Suppressor macrophage (primary cell): ENCODE measurements at places on chromosomes 13 and 19.
A peak's percentile ranks its signal among the peaks of the same experiment; 100 is the strongest.

DNA sequence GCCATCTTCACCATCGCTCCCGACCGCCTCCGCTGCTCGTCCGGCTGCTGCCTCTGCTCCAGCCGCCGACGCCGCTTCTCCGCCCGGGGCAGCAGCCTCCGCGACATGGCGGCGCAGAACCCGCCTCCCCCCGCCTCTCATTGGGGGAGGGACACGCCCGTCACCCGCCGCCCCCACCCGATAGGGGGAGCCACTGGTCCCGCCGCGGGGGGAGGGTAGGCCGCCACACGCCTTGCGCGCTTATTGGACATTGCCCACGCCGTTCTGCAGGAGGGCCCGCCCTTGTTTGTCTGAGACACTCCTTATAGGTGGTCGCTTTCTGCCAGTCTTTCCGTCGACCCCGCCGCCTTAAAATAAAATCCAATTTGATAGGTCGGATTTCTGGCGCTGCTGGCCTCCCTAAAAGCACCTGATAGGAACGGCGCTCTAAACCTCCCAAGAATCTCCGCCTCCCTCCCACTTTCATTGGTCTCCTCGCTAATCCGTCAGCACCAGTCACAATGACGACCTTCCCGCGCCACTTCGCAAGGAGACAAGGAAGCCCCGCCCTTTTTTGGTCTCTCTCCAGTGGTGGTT, at the start of gene HNRNPL:
TSS of gene HNRNPL (minus strand) at position 127 of the 576 bp plus-strand sequence. CDS start at position 107, 20 bp downstream.
- peak; percentile 100 for DNase-seq

- no peak for DNase-seq
These were observed 315.7 kb downstream of the FGF9 start for GRCh38 chr13:21986602-21987001.

DNA sequence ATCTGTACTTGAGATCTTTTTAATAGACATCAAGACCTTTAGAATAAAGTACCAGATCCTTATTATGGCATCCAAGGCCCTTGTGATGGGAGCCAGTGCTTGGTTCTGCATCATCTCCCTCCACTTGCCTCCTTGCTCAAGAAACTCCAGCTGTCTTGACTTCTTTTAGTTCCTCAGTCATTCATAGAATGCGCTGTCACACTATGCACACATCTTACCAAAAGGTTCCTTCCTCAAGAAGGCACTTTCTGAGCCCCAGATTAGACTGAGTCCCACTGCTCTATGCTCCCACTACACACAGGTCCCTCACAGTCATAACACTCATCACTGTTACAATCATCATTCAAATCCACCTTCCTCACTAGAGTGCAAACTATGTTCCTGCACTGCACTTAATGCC, 57.8 kb upstream of the ITM2B start:
- no peak for DNase-seq

DNA sequence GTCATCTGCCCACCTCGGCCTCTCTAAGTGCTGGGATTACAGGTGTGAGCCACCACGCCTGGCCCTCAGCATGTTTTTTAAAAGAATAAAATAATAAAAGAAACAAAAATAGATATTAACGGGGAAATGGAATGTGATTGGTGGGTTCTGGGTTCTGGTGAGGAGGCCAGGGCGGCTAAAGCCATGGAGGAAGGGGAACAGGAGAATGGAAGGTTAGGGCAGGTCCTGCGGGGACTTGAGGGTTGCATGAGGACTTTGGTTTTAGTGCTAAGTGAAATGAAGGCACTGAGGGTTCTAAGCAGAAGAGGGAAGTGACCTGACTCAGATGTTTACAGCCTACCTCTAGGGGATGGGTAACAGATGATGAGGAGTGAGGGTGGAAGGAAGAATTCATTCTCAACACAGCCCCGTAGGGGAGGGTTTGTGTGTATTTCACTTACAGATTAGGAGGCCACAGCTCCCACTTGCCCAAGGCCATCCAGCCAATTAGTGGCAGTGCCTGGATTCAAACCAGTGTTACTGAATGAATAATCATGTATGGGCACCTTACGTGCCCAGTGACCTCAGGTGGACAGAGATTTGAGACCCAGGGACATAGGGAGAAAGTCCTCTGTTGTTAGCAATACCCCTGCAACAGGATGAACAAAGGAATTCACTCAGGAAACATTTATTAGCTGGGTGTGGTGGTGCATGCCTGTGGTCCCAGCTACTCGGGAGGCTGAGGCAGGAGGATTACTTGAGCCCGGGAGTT, 6.7 kb upstream of the MRPL4 start:
- no peak for DNase-seq

GRCh38 chr19:4140237-4140711, 13.2 kb upstream of the CREB3L3 start:
- peak; percentile 68 for DNase-seq

GRCh38 chr19:18408053-18408476, 10.6 kb upstream of the LRRC25 start:
- peak; percentile 83 for DNase-seq

- peak; percentile 52 for DNase-seq
These were observed 59.9 kb downstream of the TBC1D4 start for GRCh38 chr13:75422028-75422427.

DNA sequence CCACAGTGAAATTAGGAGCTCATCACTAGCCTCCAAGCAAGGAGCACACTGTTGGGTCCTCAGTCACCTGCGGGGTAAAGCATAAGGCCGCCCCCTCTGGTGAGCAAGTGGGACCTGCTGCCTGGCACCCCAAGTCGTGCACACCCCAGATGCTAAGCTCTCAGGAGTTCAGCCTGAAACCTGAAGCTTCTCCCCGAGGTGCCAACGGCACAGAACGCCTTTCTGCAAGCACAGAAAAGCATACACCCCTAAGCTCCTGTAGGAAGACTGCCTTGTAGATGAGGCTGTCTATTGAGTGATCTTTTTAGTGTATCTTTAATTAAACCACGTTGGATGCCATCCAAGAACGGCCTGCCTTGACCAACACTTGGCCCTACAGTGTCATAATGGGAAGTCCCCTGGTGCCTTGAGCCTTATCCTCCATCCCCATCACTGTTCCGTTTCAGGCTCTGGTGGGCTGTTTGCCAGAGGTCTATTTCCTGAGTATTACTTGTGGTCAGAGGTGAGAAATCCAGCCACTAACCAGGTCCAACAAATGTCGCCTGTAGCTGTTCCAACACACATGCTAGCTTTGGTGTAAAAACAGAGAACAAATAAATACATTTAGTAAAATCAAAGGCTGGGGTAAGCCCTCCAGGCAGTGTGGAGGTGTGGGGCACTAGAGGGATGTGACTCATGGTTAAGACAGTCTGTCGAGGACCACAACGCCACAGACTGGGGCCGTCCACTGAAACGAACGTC, 44.8 kb downstream of the C13orf42 start:
- peak; percentile 49 for DNase-seq

DNA sequence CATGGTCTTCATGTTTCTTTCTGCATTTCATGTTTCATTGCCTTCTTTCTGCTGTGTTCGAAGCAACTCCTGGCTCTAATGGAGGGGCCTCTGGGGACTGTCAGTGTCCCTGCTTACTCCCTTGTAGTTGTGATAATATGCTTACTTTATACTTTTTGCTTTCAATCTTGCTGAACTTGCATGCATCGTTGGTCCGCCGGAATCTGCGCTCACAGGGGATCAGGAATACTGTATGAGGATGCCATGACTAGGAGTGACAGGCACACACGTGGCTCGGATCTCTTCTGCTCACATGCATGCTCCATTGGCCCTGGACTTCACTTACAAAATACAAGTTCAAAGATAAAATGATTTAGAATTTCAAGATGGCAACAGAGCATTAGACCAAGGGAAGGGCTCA, 108.8 kb downstream of the SIPA1L3 start:
- DNase-seq: no peak

GRCh38 chr19:10289167-10289835, 451 bp upstream of the ICAM5 start:
- peak; percentile 74 for DNase-seq

DNA sequence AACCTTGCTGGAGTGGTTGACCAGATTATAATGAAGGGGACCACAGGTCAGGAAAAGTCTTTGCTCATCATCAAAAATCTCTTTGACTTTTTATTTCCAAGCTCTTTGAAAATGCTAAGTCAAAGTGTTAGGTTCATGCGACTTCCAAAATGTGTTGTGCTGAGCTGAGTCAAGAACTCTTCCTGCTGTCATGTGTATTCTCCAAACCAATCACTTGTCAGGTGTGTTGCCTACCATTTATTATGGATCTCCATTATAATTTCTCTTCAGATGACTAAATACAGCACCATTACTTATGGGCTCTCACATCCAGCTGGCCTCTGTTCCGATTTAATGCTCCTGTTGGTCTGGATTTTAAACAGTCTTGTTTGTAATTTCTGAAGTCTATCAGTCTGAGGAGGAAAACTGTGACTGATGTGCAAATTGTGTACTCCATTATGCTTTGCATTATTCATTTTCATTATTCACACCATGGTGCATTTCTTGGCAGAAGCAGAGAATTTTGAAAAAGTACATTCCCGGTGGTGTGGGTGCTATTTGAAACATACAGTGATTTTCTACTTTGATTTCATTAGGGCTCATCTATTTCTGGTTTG, 562.5 kb downstream of the LMO7 start:
- DNase-seq: no peak

- no peak for DNase-seq
These were observed 84.3 kb downstream of the NUFIP1 start for GRCh38 chr13:44904967-44905366.

DNA sequence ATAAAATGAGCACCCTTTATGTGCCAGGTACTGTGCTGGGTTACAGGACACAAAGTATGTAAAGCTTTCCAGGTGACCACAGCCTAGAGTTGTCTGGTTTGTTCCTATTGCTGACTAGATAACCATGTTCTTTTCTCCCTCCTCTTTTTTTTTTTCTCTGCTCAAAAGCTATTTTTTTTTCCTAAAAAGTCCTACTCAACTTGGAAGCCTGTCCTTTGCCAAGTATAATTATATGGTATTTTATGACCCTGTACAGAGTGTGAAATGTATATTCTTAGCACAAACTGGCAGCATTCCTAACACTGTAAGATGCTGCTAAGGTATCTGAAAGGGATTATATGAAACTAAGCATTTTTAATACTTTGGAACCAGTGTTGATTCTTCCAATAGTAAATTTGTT, 171.0 kb downstream of the GPC6 start:
- DNase-seq: no peak

DNA sequence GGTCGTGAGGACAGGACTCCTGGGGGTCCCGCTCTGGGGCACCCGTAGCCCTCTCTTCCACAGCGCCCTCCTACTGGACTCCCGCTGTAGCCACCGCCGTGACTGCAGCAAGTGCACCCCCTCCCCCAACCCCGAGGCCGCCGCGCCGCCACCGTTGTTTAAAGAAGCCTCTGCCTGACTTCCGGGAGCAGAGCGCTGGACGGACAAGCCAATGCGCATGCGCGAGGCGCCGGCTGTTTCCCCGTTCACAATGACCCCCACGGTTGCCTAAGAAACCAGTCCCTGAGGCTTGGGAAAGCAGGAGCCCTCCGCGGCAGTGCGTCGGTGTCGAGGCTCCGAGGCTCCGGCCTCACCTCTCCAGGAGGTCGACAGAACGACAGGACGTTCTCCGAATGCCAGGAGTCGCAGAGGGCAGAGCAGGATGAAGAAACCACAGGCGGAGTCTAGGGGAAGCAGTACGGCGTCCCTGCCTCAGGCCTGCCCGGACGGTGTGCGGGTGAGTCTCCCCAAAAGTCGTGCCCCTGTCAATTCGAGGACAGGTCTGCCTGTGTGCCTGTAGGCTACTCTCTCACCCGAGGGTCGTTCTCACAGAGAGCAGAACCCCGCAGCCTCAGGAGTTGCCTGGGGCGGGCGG, 70.5 kb upstream of the ZNF420 start:
- peak; percentile 58 for DNase-seq

GRCh38 chr19:8611877-8612806, 1.6 kb upstream of the ADAMTS10 start:
- DNase-seq: no peak

GRCh38 chr19:50191216-50191615, 12.2 kb upstream of the MYH14 start:
- DNase-seq: no peak

DNA sequence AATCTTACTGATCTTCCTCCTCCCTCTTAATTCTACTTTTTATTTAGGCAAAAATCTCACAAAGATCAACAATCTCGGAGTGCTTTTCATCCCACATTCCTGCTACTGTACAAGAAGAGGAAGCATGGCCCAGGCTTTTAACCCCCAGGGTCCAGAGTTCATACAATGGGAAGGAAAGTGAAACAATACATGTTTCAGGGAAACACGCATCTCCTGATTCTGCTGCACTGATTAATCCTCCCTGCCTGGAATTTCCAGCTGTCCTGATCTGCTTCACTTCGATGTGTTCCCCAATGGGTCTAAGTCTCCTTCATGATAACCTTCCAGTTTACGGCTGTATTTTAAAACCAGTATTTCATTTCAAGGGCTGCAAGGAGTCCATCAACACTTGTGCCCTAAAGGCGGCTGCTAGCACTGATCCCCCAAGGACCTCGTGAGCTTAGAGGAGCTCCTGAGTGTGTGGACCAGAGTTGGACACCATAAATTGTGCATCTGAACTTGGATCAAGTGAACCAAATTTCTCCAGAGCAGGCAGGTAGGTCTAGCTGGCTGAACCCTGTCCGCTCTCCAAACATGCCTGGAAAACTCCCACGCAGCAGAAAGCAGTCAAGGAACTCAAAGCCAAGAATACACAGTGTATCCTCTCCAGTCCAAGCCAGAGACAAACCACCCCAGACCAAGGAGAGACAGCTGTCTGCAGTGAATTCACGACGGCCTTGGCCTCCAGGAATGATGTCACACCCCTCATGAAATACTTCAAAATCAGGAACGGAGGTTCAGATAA, 44.3 kb downstream of the COL4A1 start:
- no peak for DNase-seq

- DNase-seq: no peak
These were observed 41.0 kb downstream of the RASL11A start for GRCh38 chr13:27311518-27312210.

GRCh38 chr19:35267818-35268535, 785 bp upstream of the USF2 start:
- peak; percentile 87 for DNase-seq

DNA sequence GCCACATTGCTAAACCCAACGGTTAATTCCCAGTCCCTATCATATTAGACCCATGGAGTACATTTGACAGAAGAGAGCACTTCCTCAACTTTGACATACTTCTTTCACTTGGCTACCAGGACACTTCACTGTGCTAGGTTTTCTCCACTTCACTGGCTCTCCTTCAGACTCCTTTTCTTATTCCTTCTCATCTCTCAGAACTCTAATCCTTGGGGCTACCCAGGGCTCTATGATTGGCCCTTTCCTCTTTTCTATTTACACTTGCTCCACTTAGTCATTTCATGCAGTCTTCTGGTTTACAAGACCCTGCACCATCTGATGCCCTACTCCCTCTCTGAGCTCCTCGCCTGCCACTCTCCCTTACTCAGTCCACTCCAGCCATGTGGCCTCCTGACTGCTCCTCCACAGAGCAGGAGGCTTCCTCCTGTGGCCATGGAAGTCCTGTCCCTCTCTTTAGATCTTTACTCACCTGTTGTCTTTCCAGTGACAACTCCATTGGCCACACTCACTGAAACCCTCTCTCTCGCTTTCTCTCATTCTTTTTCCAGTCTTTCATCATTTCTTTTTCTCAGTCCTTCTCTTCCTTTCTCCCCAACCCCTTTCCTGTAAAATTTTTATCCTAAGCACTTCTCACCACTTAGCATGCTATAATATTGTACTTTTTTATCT, 90.4 kb downstream of the TBC1D4 start:
- no peak for DNase-seq

GRCh38 chr13:52665325-52665724, 12.7 kb downstream of the SUGT1 start:
- DNase-seq: peak; percentile 49

GRCh38 chr13:70784207-70784989, 676.1 kb upstream of the KLHL1 start:
- no peak for DNase-seq

GRCh38 chr13:51523082-51523518, 61.2 kb upstream of the WDFY2 start:
- DNase-seq: peak; percentile 67

GRCh38 chr19:13040232-13040947, 45.1 kb downstream of the NFIX start:
- DNase-seq: no peak
